ENCODE measurements at places on chromosomes 7 and 10.

- DNase-seq = no peak
Measured at GRCh38 chr10:61821693-61822092, 79.8 kb upstream of the ARID5B start.

GRCh38 chr10:27526242-27526641 is 22.1 kb downstream of the RAB18 start:
- no peak for DNase-seq

DNA sequence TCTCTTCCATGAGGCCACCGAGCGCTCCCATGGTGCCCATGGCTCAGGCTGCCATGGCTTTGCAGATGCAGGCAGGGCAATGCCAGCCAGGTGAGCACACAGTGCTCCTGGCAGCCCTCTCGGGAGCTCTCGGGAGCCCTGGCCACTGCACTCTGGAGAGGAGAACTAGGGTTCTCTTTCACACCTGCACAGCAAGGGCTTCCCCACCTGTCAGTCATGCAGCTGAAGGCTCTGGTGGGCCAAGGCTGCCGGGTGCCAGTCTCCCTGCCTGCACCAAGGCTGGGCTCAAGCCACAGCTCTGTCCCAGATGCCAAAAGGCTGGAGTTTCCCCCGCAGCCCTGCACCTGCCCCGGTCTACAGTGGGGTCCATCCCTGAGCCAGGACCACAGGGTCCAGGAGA is 32.6 kb downstream of the NUDT1 start:
- no peak for DNase-seq

GRCh38 chr10:120431251-120431651 is 25.8 kb upstream of the PLPP4 start:
- DNase-seq = no peak

- peak; percentile 16 for DNase-seq
Measured at GRCh38 chr10:31961277-31962074, 32.8 kb upstream of the ARHGAP12 start.

DNA sequence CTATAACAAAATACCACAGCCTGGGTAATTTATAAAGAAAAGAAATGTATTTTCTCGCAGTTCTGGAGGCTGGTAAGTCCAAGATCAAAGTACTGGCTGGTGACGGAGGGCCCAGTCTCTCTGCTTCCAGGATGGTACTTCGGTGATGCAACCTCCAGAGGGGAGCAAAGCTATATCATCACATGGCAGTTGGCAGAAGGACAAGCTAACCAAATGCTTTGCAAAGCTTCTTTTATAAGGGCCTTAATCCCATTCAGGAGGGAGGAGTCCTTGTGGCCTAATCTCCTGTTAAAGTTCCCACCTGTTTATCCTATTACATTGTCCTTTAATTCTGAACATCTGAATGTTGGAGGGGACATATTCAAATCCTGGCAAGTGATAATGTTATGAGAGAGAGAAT is 134.1 kb upstream of the SP4 start:
- no peak for DNase-seq

Data from B cell (primary cell).